ENCODE measurements at places on chromosomes 5 and 9.

DNA sequence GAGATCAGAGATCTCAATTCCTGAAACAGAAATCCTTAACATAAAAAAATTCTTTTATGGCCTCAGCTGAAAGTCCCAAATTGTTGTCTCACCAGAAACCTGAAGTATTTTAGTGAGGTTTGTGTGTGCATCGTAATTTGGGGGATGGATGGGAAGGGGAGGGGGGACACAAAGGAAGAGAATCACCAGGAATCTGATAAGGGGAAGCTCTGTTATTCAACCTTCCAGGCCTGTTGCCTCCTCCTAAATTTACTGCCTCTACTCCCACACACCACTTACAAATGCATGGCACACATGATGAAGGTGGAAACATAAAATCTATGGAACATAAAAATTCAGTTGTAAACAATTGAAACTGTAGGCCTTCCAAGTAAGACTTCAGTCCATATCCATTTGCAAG lies 97.7 kb downstream of the NPR3 start:
- DNase-seq = no peak

DNA sequence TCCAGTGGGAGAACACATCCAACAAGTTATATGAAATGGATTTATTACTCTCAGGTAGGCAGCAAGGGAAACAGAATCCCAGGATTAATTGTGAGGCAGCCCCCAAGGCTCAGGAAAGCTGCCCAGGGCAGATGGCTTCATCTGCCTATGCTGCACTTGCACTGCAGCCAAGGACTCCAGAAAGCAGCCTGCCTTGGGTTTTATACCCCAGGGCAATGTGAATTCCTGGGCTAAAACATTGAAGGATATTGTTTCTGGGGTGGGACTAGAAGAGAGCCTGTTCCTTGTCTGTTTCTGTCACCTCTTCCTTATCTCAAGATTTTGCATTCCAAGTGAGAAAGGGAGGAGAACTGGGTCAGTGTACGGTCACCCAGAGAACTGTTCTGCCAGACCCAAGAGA lies 8.8 kb upstream of the CCL27 start:
- no peak for DNase-seq

- DNase-seq = no peak
Measured at GRCh38 chr5:111299831-111300432, 75.7 kb downstream of the CAMK4 start.

DNA sequence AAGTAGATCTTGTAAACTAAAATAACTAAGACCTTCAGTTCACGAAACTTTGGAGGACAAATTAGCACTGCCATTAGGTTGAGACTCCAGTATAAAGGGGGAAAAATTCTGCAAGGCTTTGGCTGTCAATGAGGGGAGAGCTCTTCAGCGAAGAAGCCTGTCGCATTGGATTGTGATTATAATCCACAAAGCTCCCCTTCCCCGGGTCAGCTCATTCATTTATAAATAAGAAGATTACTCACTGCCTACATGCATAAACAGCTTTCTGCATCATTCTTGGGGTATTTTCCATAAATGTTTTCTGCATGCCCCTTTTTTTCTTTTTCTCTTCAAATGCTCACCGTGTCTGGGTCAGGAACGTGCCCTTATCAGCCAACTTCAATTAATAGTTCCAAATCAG lies 196.7 kb downstream of the EBF1 start:
- DNase-seq = no peak

DNA sequence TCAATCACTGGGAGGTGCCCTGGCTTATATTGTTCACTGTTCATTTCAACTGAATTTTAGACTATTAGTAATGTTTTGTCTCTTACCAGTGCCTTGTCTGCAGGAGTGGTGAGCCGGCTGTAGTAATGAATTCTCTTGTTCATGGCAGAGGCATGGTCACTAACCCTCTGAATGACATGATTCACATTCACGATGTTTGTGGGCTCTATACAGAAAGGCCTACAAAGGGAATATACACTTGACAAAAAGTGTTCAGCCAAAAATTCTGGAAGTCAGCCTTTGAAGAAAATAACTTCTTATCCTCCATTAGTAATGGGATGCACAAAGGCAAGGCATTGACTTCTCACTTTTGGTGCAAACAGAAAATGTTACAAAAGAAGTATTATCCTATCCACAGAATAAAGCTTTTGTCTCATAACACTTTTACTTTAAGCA lies 39.6 kb downstream of the SLC38A9 start:
- no peak for DNase-seq

DNA sequence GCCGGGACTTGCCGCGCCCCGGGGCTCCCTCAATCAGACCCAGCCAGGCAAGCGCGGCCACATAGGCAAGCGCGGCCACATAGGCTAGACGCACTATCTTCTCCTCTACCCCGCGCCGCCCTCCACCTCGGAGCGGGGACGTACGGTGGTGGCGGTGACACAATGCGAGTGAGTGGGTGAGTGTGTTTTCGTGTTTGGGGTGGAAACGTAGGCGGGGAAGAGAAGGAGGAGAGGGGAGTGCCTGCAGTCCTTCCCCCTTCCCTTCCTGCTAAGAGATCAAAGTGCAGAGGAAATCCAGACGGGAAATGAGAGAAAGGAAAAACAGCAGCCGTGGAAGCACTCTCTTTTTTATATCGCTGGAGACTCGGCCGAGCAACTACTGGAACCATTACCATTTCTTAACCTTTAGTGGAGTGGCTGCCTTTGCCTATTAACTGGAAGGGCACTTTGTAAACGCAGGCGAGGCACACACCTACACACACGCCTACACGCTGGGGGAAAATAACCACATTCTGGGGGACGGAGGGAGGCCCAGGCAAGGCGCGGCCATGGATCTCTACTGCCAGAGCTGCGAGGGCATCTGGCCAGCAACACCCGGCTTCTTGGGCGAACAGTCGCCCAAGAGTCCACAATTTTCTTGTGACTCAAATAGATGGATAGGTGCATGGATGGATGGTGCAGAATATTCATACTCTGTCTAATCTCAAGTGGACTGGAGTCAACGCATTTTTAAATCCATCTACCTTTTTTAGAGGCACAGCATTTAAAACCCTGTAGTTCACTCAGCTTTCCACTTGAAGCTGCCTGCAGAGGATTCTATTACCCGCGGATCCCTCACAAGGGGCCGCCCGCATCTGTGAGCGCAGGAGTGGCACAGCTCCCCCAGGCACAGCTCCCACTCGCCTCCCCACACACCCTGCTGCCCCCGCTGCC lies 2.1 kb downstream of the EDIL3 start:
- DNase-seq = no peak

- peak; percentile 19 for DNase-seq
Measured at GRCh38 chr5:60487885-60488442, 212.0 kb downstream of the DEPDC1B start.

- no peak for DNase-seq
Measured at GRCh38 chr9:133427658-133428348, 5.6 kb downstream of the ADAMTS13 start.

DNA sequence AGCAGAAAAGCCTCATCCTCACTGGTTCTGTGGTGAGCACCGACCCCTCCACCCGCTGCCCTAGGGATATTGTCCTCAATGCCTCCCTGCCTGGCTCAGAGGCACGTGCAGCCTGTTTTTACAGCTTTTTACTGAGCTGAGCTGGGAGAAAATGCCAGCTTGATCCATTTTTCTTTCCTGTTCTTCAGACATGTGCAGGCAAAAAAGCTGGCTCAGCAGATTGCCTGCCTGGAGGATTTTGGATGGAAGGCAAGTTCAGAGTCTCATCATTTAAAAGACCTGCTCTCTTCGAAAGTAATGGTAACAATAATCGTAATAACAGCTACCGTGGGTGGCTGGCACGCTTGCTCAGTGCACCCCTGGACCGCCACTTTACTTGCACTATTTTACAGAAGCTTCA lies 135.0 kb upstream of the SMIM23 start:
- no peak for DNase-seq

DNA sequence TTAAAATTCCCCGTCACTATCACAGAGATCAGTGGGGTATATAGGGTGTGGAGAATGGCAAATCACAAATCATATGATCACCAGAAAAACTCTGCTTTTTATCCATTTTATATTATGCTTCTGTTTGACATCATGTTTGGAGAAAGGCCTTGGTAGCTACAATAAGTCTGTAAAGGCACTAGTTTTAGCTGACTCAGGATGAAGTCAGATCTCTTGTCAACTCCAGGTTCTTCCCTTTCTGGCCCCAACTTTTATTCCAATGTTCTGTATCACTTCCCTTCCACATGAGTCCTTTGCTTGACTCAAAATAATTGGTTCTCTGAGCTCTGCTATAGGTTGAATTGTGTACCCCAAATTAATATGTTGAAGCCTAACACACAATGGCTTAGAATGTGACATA lies 484.9 kb downstream of the PTPRD start:
- DNase-seq = no peak

DNA sequence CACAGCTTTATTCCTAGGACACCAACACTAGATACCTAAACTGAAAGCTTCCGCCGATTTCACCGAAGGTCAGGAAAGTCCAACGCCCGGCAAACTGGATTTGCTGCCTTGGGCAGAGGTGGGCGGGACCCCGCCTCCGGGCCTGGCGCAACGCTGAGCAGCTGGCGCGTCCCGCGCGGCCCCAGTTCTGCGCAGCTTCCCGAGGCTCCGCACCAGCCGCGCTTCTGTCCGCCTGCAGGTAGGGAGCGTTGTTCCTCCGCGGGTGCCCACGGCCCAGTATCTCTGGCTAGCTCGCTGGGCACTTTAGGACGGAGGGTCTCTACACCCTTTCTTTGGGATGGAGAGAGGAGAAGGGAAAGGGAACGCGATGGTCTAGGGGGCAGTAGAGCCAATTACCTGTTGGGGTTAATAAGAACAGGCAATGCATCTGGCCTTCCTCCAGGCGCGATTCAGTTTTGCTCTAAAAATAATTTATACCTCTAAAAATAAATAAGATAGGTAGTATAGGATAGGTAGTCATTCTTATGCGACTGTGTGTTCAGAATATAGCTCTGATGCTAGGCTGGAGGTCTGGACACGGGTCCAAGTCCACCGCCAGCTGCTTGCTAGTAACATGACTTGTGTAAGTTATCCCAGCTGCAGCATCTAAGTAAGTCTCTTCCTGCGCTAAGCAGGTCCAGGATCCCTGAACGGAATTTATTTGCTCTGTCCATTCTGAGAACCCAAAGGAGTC lies at the start of gene CD274:
TSS of gene CD274 (plus strand) at position 184 of the 733 bp plus-strand sequence. CDS start 5,572 bp downstream, outside the sequence.
- peak; percentile 83 for DNase-seq

DNA sequence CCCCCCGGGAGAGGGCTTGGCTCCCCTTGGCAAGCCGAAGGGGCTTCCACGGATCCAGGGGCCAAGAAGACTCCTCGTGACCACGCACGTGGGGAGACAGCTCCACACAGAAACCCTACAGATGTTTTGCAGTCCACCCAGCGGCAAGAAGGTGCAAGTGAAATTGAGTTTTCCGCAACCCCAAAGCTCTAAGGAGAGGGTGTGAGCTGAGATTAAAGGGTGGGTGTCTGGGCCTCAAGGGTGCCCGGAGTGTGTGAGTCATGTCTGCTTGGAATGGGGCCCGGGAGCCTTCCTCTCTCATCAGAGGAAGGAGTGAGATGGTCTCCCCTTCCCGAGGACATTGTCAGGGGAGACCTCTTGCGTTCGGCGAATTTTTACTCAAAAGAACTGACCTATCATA lies 79.1 kb downstream of the OLFM1 start:
- no peak for DNase-seq

DNA sequence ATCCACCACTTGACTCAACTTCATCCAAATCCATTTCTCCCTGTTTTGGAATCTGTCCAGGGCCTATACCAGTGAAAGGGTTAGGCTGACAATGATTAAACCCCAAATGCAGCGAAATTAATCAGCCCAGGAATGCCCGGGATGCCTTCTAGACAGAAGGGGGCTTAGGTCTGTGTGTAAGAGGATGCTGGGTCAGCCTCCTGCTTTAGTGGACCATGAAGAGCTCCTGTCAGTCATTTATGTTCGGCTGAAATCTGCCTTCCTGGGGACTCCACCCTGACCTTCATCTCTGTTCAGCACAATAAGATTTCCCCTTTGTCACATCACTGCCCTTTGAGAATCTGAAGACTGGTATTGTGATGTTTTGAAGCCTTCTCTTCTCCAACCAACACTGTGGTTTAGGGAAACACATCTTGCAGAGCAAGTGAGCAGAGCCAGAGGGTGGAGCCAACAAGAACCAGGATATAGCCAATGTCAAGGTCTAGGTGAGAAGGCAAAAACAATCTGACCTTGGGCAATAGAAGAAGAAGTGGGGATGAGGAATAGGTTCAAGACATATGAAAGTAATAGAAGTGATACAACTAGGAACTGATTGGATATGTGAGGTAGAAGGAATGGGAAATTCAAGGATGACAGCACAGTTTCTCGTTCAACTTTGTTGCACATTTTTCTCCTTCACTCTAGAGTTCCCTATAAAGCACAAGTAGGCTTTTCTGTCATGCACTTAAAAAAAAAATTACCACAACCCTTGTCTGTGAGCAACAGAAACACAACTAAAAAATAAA lies 234.4 kb downstream of the ARHGAP26 start:
- no peak for DNase-seq

DNA sequence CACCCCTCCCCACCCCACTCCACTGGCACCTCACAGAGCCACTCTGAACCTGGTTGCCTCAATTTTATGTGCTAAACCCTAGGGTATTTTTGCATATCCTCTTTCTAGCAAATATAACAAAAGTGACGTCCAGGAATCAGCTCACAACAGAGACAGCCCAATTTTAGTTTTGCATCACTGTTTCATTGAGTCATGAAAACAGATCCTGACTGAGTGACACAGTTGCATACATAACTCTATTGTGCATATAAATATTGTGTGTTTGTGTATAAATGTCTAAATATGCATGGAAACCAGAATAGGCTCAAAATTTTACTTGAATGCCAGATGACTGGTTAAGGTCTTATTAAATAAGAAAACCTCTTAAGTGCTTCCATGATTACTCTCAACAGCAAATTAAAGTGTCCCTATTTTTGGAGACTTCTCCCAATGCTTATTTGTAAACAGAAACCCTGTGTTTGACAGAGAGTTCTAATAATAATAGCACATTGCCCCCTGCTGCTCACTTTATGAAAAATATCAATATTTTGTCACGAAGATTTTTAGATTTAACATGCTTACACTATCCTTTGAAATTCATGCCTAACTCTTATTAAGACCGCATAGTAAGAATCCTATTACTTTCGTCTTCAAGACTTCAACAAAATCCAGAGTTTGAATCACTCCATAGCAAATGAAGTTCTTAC lies 75.5 kb upstream of the PRRC1 start:
- DNase-seq = peak; percentile 32

- no peak for DNase-seq
Measured at GRCh38 chr5:96338624-96339415, 94.2 kb downstream of the PCSK1 start.

- peak; percentile 63 for DNase-seq
Measured at GRCh38 chr5:140575309-140575708, 10.7 kb downstream of the SLC35A4 start.

GRCh38 chr5:113020461-113021273 lies 44.1 kb downstream of the DCP2 start:
- DNase-seq = peak; percentile 34
